ENCODE measurements at places on chromosomes 4 and X. TPM values are rescaled to one million over a fixed set of nuclear protein-coding genes. Genes with fewer than 3 reads are reported as not detected.
A peak's percentile ranks its signal among the peaks of the same experiment; 100 is the strongest.

DNA sequence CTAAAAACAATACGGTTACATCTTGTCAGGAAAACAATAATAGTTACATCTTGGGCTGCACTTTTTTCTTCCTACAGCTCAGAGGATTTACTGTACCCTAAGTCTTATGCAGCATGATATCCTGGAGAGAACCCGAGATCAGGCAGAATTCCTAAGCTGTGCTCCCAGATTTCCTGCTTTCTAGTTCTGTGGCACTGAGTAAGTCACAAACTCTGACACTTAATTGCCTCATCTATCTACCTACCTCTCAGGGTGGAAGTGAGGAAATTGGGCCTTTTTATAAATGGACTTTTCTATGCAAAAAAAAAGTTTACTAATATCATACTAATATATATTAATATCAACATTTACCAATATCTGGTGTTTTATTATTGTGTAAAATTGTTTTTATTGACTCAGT, 438.5 kb downstream of the INPP4B start:
- peak; percentile 31 for DNase-seq

The KLHL4 gene
- not detected for total RNA-seq

The ARHGAP6 gene
- 1.3 TPM for total RNA-seq

GRCh38 chr4:40587826-40588225, 41.8 kb downstream of the RBM47 start:
- peak; percentile 77 for DNase-seq

The RPS3A gene
- total RNA-seq = 1,513 TPM

DNA sequence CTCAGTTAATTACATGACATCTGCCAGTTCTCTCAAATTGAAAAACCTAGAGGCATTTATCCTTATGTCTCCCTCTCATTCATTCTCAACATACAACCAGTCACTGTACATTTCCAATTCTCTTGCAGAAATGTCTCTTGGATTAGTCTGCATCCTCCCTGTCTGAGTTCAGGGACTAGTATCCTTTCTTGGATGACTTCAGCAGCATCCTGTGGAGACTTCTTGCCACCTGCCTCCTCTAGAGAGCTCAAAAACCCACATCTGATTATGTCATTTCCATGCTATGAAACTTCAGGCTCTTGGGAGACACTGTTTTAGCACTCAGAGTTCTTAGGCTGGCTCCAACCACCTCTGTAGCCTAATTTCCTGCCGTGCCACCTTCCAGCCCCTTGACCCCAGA, 515.1 kb upstream of the DIPK2B start:
- peak; percentile 41 for DNase-seq

DNA sequence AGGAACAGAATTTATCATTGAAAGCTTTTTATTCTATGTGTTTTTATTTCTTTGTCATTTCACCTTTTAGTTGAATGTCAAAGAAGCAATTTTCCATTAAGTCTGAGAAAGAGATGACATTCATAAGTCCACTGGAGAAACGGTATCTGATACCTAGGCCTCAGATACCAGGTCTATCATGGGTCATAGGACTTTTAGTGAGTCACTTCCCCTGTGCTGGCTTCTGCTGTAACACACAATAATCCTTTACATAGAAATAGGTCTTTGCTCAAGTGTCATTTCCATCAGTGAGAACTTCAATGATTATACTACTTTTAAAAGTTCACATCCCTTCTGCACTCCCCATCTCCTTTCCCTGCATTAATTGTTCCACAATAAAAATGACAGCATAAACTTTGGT, 125.5 kb upstream of the ARMCX2 start:
- no peak for DNase-seq

- no peak for DNase-seq
These were observed 93.0 kb downstream of the PHKA2 start for GRCh38 chrX:18890724-18891547.

The PABPC5 gene
- total RNA-seq = not detected

GRCh38 chrX:65926095-65927019, 113.5 kb downstream of the VSIG4 start:
- no peak for DNase-seq

GRCh38 chr4:77012726-77013125, 63.1 kb downstream of the CCNI start:
- no peak for DNase-seq

The DCAF12L2 gene
- total RNA-seq = not detected

The INTS12 gene
- total RNA-seq = 25.9 TPM

GRCh38 chr4:56671860-56672259, 9.2 kb downstream of the HOPX start:
- DNase-seq = no peak

DNA sequence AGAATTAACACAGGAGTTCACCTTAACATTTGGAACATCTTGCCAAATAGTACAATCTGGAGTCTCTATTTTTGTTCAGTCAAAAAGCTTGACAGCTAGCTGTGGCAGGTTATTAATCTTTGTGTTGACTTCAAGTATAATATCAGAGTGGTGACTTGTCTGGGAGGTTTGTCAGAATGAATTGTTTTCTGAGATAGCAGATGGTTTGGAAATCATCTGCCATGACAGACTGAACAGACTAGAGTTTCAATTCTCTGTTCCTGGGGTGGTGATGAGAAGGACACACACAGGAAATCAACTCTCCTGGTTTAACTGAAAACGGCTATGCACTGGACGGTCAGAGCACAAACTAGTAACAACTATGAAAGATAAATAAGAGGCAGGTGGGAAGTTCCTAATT, 203.3 kb upstream of the EMCN start:
- no peak for DNase-seq

GRCh38 chr4:62457356-62457755, 1257.2 kb downstream of the ADGRL3 start:
- DNase-seq = no peak

The ATP1B4 gene
- not detected for total RNA-seq

The SMPX gene
- not detected for total RNA-seq

The TLR2 gene
- not detected for total RNA-seq

The PFKFB1 gene
- not detected for total RNA-seq

DNA sequence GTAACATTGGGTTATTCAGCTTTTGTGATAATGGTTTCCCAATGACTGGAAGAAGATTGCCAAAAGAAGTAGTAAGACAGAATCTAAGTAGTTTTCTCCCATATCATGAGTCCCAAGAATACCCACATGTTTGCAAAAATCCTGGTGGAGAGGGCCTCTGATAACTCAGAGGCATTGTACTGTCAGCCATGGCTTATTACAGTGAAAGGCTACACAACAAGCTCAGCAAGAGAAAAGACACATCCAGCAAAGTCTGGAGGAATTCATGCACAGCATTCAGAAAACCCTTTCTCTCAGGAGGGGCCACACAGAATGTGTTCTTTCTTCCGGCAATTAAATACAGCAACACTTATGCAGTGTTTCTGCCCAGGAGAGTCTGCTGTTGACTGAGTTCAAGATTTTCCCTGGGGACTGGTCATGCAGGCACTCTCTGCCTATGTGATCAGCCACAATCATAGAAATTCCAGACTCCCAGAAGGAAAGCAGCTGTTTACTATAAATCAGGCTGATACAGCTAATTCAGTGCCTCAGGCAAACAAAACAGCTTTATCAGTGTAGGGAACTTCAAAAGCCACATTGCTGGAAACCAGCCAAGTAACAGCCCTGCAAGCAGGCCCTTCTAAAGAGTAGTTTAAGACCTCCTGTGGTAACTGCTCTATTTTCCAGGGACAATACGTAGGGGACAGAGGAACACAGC, 937.1 kb downstream of the CCSER1 start:
- no peak for DNase-seq
